Left hindlimb (tissue), 1 donor: ENCODE measurements at places on chromosomes 3 and 15.

DNA sequence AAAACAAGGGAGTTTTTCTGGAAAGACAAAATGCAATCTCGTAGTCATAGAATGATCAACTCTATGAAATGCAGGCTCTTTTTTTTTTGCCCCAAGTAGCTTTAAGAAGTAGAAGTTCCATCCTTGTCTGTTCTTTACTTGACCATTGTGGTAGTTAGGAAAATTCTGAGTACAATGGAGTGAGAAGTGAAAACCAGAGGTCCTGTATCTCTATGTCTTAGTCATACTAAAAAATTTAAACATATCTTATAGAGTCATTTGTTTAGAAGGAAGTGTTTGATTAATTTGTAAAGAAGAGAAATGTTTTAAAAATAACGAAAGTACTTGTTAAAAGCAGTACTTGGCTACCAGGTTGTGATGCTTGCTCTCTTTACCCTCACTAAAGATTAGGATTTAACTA is 52.4 kb downstream of the PRKCI start:
- no peak for DNase-seq

GRCh38 chr3:36695769-36696137 is 68.6 kb downstream of the DCLK3 start:
- no peak for DNase-seq

DNA sequence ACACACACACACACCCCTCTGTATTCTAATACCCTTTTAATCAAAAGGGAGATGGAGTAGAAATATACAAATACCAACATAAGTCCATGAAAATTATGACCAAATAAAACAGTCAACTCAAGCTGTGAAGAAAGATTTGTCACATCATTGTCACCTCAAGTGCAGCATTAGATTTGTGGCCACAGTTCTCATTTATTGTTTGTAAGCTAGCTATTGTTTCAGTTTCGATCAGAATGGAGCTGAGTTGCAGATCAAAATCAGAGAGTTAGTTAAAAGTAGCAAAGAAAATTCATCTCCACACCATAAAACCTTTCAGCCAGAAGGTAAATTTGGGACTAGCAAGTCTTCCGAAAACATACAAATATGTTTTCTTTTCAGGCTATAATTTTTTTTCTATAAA is 267.7 kb upstream of the LMCD1 start:
- no peak for DNase-seq

DNA sequence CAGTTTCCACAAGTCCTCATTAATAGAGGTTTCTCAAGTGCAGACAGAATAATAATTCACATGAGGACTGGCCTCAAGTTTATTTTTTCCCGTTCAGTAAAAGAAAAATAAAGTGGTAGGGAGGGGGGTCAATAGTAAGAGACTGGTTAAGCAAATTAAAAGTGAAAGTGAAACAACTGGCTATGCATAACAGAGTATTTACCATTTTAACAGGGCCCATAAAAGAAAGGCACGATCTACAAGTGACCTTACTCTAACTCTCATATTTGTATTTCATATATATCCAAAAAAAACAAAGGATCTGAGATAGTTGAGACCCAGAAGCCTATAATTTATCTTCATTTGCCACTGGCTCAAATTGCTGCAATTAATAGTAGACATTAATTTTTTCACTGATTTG is 686.3 kb downstream of the NTRK3 start:
- DNase-seq, result no peak

- DNase-seq, result no peak
Observed at GRCh38 chr3:66361356-66361755, 139.5 kb downstream of the LRIG1 start.

DNA sequence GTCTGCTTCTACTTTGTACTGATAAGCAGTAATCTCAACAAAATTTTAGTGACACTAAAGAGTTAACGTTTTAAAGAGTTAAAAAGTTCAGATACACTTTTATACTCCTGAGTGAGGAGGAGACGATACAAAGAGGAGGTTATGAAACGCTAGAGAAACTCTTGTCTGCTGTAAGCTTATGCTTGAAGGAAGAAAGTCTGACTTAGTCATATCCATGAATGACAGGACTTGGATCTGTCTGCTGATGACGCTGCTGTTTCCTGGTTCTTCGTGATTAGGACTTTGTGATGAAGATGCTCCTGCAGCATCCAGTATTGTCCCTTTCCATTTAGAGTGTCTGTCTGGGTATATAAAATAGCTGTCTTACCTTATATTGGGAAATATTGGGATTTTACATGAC is 15.8 kb downstream of the TCF12 start:
- DNase-seq, result no peak

DNA sequence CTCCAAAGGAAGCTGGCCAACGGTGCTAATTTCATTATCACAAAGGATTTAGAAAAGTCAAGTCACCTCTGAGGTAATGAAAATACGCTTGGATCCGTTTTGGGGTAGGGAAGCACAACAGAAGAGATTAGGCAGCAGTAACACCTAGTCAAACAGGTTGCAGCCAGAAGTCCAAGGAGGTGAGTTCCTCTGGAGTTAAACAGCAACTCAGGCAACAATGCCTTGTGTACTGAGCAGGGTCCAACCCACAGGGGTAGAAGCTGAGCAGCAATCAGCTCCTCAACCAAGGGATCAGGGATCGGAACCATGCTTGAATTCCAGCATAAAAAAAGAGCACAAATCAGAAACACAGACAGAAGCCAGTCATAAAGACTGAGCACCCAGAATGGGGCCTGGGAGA is 88.1 kb upstream of the SPRED1 start:
- no peak for DNase-seq

DNA sequence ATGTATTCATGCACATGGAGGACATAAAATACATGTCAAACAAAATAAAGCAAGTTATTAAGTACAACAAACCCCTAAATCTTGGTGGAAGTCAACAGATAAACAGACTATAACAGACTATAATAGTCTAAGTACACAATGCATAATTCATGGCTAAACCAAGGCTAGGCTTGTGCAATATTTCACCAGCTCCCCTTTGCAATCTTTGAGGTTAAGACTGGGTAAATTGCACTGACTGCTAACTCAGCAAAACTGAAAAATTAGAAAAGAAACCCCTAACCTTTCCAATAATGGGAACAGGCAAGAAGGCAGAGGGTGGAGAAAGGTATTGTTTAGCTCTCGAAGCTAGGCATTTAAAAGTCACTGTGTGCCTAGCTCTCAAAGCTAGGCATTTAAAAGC is 304.9 kb upstream of the WNT5A start:
- no peak for DNase-seq

- no peak for DNase-seq
Observed at GRCh38 chr3:61629442-61629841, 68.1 kb downstream of the PTPRG start.

GRCh38 chr3:189249987-189250386 is 78.2 kb downstream of the TPRG1 start:
- DNase-seq, result no peak

DNA sequence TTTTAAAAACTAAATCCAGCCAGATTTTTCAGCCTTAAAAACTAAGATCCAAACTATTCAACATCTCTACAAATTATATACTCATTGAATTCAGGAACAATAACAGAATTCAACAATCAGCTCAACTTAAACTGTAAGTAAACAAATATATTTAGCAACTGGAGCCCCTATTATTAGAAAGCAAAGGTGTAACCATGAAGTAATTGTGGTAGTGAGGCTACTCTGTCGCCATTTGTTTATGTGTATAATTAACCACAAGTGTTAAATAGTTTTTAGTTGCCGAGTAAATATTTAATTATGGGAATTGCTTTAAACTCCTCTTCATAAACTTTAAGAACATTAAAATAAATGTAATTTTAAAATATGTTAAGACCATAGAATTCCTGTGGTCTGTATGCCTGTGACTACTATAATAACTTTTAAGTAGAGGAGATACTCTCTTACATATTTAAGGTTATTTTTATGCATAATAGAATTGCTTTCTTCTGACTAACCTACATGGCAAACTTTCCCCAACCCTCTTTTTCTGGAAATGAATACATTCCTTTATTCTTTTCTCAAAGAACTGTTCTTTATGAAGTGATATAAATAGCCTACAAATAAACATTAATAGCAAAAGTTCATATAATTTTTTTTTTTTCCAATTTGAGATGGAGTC is 51.2 kb downstream of the MFN1 start:
- no peak for DNase-seq

- DNase-seq, result no peak
Observed at GRCh38 chr3:59872128-59872527, 822.3 kb upstream of the CFAP20DC start.

DNA sequence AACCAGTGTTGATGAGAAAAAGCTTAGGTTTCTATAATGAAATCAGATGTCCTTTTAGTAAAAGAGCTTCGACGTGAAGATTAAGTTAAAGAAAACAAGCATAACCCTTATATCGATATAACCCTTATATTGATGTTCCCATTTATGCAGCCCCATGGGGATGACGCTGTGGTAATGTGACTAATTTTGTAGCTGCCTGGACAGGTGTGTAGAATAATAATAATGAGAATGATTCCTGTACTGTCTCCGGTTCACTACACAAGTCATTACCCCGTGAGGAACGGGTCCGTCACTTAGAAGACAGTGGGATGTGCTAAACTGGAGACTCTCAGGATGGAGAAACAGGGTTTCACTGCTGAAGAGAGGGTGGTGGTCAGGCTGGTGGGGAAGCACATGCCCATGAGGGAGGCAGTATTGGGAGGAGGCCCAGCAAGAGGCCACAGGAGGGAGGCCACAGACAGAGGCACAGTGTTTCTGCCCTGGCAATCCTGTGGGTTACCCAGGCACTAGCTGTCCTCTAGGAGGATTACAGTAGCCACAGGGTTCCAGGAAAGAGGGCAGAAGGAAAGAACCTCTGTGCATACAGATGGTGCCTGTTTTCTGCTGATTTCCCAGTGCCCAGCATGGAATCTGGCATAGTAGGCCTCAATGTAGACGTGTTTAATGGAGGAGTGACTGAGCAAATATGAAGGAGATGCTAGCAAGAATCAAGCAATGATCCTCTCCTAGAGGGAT is 191.1 kb upstream of the TSC22D2 start:
- DNase-seq, result no peak

GRCh38 chr15:69629631-69630161 is 177.1 kb downstream of the RPLP1 start:
- no peak for DNase-seq

GRCh38 chr15:25954398-25954797 is 91.3 kb upstream of the ATP10A start:
- no peak for DNase-seq

GRCh38 chr3:36833160-36833814 is 68.9 kb upstream of the DCLK3 start:
- no peak for DNase-seq

GRCh38 chr3:58746758-58747157 is 80.2 kb upstream of the FAM3D start:
- no peak for DNase-seq

DNA sequence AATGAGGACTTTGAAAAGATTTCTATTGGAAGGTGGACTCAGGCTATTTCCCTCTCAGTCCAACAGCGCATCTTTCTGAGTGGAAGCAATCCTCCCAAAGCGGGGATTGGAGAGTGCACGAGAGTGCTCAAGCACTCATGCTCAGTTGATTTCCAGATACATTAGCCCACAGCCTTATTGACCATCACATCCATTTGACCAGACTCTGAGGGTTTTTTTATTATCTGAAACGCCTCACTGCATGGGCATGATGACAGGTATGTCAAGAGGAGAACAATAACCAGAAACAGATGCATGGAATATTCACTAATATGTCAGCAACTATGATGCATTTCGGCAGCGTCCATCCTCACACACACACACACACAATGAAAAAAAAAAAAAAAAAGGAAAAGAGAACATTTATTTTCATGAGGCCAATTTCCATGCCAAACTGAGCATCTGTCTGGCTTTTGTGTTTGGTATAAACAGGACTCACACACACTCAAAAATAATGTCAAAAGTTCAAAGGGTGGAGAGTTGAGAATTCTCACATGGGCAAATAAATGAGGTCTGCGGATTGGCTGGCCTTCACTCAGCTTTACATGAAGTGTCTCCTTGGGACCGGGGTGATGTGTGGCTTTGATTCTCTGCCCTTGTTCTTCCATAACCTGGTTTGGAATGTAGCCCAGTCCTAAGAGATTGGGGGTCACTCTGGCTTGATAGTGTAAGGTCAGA is 371.6 kb downstream of the MCTP2 start:
- no peak for DNase-seq

- DNase-seq, result no peak
Observed at GRCh38 chr3:129824926-129825541, 68.5 kb downstream of the TMCC1 start.

DNA sequence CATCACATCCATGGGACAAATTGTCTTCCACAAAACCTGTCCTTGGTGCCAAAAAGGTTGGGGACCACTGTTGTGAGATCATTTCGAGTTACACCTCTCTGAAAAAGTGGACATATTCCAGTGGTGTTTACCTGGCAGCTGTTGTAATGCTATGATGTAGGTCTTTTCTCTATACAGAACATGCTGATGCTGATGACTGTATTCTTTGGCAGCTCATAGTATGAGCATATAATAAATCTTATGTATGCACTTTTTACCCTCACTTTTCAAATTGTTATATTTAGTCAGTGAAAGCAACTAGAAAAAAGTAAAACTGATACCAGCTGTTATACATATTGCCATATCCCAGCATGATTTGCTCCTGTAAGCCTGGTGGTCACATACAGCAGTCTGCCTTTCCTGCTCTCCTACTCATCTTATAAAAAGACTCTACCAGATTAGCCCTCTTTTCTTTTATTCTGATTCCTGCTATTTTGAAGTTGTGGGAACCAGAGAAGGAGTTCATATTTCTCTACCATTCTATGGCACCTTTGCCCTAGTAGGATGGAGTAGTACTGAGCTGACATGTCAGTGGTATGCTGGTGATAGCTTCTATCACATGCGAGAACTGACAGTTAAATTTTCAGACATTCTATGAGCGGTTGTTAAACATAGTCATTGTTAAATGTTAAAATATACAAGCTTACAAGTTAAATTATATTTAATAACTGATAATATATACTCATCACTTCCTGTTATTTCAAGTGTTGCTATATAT is 128.7 kb downstream of the FNDC3B start:
- DNase-seq, result no peak

GRCh38 chr3:141388395-141388794 is 20.1 kb downstream of the ZBTB38 start:
- no peak for DNase-seq

DNA sequence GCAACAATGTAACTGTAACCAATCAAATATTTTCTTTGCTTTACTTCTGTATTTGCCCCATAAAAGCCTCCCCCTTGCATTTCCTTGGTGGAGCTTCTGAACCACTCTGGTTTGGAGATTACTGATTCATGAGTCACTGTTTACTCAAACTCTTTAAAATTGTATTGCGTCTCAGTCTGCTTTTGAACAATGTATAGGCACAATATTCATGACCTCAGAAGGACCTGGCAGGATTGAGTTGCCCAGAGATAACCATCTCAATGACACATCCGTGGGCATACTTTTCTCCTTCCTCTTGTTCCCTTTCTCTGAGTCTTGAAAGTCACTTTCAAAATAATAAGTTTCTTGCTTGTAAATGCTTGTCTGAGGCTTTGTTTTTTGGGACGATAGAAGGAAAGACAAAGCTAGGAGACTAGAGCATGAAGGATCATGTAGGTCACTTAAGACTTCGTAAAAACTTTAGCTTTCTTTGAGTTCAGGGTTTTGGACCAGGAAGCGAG is 57.1 kb upstream of the POU1F1 start:
- DNase-seq, result no peak
